RPMI7951 (cell line): ENCODE measurements at places on chromosomes 6 and 20. TPM values are rescaled to one million over a fixed set of nuclear protein-coding genes. Genes with fewer than 3 reads are reported as not detected.

DNA sequence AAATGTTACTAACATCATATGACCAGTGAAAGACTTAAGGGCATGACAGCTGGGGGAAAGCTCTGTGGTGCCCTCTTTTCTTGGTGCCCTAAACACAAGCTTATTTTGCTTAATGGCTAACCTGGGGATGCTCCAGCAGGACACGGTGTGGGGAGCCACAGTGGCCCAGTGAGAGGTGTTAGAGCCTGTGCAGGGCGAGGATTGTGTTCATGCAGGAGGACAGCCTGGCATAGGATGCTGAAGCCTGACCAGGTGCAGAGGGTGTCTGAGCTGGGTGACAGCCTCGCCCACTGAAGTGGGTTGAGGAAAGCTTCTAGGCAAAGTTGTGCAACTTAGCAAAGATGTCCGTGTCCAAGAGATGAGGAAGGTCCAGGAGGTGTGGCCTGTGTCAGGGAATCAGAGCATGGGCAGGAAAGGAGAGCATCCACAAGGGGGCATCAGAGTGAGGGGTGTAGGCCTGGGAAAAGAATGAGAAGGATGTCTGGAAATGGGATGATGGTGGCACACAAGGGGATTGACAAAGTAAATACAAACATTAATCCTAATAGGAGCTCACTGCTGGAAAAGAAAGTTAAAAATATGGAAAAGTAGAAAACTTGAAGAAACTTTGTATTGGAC lies 33.9 kb downstream of the SLC17A4 start:
- peak; percentile 52 for DNase-seq

- DNase-seq, result no peak
Observed at GRCh38 chr20:23634044-23634801, 3.5 kb downstream of the CST3 start.

Gene TSHZ2
- total RNA-seq, result 0.12 TPM in 1 of 2 replicates, not detected in the other

Gene MYL9
- total RNA-seq, result 17.4 and 20.3 TPM in 2 replicates

DNA sequence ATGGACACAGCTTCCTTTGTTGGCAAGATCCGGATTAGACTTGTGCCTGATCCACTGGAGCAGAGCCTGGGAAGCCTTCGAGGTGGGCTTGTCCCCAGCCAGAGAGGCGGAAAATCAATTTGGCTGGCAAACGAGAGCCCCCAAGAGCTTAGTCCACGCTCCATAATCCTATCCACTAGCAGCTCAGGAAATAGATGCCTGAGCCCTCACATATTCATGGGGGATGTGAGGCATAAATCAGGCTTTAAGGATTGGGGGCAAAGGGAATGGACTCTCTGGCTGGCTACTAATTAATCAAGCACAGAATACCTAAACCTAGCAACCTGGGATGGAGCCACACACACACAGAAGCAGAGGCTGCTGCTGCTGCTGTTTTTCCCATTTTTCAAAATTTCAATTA lies 137.9 kb downstream of the PKHD1 start:
- DNase-seq, result no peak

Gene HLA-F
- 59.1 and 69.5 TPM in 2 replicates for total RNA-seq

- no peak for DNase-seq
Observed at GRCh38 chr6:93376026-93376540, 43.3 kb downstream of the EPHA7 start.

GRCh38 chr6:13336553-13336952 lies 8.2 kb upstream of the TBC1D7 start:
- peak; percentile 87 for DNase-seq

GRCh38 chr6:27863962-27864905 lies 48.0 kb downstream of the OR2B2 start:
- DNase-seq, result no peak

- DNase-seq, result no peak
Observed at GRCh38 chr20:47734870-47735269, 50.4 kb downstream of the SULF2 start.

Gene PNPLA1
- not detected in 2 replicates for total RNA-seq

- DNase-seq, result no peak
Observed at GRCh38 chr6:12103158-12103557, 91.0 kb downstream of the HIVEP1 start.

Gene MYH7B
- total RNA-seq, result not detected in 2 replicates

- DNase-seq, result peak; percentile 100
Observed at GRCh38 chr20:47392015-47392720, 35.7 kb upstream of the ZMYND8 start.

- no peak for DNase-seq
Observed at GRCh38 chr6:100999034-100999597, 118.0 kb upstream of the ASCC3 start.

Gene FAM110A
- total RNA-seq, result 10.3 and 12.6 TPM in 2 replicates

DNA sequence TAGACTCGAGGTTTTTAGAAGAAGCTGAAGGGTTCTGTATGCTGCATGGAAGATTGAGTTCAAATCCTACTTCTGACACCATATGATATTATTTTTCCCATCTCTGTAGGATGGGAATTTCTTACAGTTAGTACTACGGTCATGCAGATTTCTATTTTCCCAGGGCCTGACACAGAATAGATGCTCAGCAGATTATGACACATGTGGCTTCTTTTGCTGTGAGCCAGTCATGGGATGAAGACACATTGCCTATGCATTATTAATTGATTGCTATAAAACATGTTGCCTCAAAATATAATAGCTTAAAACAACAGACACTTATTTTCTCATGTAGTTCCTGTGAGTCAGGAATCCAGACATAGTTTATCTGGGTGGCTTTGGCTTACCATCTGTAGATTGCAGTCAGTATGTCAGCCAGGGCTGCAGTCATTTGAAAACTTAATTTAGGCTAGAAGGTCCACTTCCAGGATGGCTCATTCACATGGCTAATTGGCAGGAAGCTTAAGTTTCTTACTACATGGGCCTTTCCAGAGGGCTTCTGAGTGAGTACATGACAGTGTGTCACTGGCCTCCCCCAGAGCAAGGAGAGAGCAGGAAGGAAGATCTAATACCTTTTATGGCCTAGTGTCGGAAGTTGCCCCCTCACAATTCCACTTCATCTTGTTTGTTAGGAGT lies 29.5 kb downstream of the TOP1 start:
- DNase-seq, result peak; percentile 97

Gene CASS4
- total RNA-seq, result 2.2 and 2.5 TPM in 2 replicates

DNA sequence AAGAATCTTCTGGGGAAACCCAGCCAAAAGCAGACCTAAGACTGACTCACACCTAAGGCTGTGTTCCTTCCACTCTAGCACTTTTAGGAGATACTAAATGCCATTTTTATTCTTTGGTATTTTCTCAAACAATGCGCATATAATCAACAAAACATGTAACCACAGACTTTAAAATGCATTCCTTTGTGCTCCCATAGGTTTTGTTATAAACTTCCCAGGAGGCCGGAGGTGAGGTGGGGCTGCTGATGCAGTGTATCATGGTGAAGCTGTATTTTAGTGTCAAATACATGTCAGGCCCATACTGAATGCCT lies 155.2 kb downstream of the BTBD3 start:
- DNase-seq, result no peak

Gene TXLNB
- total RNA-seq, result 0.98 and 1.1 TPM in 2 replicates

Gene POLR3F
- total RNA-seq, result 28.7 and 29.7 TPM in 2 replicates

Gene RIPOR3
- total RNA-seq, result 10.0 and 10.8 TPM in 2 replicates

Gene SLPI
- total RNA-seq, result not detected in 2 replicates

- no peak for DNase-seq
Observed at GRCh38 chr6:164066766-164067165, 652.2 kb downstream of the QKI start.

Gene CDH26
- total RNA-seq, result not detected in 2 replicates

- DNase-seq, result no peak
Observed at GRCh38 chr6:140537211-140537610, 1162.8 kb upstream of the CITED2 start.

DNA sequence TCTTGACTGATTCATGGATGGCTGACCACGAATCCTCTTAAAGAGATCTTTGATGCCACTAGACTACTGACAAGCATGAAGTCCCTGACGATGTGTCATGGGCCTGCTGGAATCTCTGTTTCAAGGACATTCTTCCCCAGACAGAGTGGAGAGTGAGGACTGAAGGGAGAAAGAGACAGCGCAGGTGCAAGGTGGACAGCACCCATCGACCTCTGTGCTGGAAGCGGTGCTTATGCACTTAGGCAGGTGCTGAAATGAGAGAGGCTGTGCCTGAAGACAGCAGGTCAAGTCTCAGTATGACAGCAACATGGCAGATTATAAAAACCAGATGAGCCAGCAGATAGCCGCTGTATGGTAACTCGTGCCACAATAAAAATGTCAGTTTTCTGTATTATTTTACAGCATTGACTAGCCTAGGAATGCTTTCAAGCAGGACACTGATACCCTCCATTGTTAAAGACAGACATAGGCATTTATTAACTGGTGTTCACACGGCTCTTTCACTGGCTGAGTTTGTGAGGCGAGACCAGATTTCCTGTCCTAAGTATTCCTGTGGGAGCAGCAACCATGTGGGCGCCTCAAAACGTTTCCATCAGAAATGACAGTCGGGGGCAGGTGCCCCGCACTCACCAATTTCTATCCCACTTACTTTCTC lies 47.5 kb downstream of the FOXC1 start:
- DNase-seq, result no peak

DNA sequence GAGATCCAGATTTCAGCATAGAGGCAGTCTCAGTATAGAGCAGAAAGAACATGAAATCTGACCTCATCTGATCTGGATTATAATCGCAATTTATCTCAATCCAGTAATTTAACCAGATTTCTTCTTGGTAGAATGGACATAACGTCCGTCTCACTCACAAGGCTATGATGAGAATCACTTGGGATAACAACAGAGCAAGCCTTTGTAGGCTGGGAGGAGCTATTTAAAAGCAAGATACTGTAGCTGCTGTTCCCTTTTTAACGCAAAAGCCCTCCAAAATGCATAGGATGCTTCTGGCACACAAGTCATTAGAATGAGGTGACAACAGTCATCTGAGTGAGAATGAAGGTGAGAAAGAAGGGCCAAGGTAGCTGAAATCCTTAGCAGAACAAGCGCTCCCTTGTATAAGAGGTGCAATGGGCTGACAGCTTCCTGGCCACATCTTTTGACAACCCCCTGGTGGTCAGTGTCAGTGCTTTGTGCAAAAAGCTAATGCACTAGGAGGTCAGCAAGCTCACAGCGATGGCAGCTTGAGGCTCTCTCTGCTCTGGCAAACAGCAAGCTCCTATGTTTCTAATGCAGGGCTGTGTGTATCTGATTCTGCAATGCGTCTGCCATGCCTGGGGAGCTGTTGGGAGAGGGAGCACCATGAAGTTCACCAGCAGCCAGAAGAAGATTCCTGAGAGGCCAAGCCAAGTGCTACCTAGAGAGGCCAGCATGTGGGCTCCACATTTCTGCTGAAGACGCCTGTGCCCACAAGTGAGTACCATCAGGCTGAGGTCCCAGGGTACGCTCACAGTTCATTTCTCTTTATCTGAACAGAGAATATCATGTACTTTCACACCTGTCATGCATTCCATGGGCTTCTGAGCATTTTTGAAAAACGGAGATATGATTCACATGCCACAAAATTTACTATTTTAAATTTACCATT lies 16.2 kb downstream of the METTL24 start:
- DNase-seq, result peak; percentile 37

GRCh38 chr6:160431226-160431625 lies 83.0 kb downstream of the SLC22A3 start:
- peak; percentile 77 for DNase-seq

GRCh38 chr6:9564021-9564420 lies 850.9 kb downstream of the TFAP2A start:
- DNase-seq, result peak; percentile 30

Gene TMEM239
- total RNA-seq, result not detected in 2 replicates

- peak; percentile 75 for DNase-seq
Observed at GRCh38 chr6:40788661-40789655, 201.8 kb upstream of the LRFN2 start.

Gene GPRC6A
- total RNA-seq, result not detected in 2 replicates

GRCh38 chr6:119735530-119735929 lies 386.0 kb upstream of the MAN1A1 start:
- DNase-seq, result peak; percentile 14

- DNase-seq, result no peak
Observed at GRCh38 chr6:40131675-40132074, 197.4 kb upstream of the MOCS1 start.

DNA sequence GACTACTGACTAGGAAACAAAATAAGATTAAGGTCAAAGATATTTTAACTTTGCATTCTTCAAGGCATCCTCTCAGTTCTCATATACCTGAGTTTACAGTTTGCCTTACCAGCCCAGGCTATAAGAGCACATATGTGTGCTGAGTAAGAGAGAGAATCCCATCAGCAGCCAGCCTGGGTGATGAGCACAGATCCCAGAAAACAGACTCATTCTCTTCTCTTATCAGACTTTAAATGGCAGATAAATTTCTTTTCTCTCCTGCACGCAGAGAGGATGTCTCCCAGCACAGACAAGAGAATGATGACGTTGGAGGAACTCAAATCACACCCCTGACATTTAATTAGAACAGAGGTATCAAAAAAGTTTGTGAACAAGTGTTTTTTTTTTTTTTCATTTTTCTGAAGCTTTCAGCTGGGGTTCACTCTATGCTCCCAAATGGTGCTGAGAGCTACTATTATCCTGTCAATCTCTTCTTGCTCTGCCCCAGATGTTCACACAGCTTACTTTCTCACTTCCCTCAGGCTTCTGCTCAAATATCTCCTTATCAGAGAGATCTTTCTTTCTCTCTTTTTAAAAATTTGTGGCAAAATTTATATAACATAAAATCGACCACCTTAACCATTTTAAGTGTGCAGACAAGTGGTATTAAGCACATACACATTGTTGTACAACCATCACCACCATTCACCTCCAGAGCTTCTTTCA lies 22.4 kb upstream of the HACE1 start:
- no peak for DNase-seq

GRCh38 chr6:170153436-170154319 lies 137.2 kb downstream of the DLL1 start:
- DNase-seq, result no peak

GRCh38 chr6:137571854-137572253 lies 77.7 kb upstream of the OLIG3 start:
- DNase-seq, result peak; percentile 13

Gene AGER
- 0.98 and 1.6 TPM in 2 replicates for total RNA-seq

Gene TMC2
- total RNA-seq, result not detected in 2 replicates

GRCh38 chr6:74932232-74932888 lies 273.5 kb downstream of the COL12A1 start:
- no peak for DNase-seq

- DNase-seq, result peak; percentile 100
Observed at GRCh38 chr20:24337069-24337468, 132.4 kb upstream of the SYNDIG1 start.
